ENCODE measurements at places on chromosomes 11 and 22.

DNA sequence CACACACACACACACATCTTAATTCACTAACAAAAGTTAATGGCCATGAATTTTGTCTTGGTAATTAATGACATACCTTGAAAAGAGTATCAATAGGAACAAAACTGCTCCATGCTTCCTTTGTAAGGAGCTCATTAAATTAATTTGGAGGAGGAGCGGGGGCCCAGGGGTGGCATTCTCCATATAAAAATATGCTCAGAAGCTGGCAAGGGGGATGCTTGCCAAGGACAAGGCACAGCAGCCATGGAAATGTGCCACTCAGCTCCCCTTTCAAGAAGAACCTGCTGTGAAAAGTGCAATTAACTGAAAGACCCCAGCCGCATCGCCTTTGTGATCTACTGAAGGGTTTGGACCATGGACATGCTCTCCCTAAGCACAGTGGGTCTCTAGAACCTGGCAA is 385.9 kb upstream of the API5 start:
- DNase-seq: no peak

- DNase-seq: no peak
These were observed 23.0 kb downstream of the CRKL start for GRCh38 chr22:20940186-20940651.

DNA sequence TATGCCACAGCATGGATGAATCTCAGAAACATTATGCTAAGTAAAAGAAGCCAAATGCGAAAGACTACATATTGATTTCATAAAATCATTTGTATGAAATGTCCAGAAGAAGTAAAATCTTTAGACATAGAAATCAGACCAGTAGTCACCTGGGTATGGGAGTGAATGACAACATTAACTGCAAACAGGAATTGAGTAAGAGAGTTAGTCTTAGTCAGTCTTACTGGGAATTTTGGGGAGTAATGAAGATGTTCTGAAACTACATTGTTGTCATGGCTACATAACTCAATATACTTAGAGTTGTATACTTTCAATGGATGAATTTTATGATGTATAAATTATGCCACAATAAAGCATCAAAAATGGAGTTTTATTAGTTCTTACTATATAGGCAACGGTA is 107.8 kb upstream of the CHORDC1 start:
- peak; percentile 26 for DNase-seq

DNA sequence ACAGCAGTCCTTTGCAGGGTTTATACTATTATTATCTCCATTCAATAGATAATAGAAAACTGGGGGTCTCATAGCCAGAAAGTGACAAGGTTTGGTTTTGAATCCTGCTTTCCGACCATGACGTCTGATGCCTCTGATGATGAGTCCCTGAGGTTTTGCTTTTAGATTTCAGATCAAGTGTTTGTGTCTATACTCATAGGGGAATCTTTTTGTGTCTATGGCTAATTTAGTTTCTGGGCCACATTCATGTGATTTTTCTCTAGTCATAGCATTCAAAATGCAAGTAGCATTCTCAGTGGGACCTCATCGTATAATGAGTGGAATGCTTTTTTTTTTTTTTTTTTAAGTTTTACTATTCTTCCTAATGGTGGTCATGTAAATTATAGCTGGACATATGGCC is 72.9 kb downstream of the TNRC6B start:
- no peak for DNase-seq

DNA sequence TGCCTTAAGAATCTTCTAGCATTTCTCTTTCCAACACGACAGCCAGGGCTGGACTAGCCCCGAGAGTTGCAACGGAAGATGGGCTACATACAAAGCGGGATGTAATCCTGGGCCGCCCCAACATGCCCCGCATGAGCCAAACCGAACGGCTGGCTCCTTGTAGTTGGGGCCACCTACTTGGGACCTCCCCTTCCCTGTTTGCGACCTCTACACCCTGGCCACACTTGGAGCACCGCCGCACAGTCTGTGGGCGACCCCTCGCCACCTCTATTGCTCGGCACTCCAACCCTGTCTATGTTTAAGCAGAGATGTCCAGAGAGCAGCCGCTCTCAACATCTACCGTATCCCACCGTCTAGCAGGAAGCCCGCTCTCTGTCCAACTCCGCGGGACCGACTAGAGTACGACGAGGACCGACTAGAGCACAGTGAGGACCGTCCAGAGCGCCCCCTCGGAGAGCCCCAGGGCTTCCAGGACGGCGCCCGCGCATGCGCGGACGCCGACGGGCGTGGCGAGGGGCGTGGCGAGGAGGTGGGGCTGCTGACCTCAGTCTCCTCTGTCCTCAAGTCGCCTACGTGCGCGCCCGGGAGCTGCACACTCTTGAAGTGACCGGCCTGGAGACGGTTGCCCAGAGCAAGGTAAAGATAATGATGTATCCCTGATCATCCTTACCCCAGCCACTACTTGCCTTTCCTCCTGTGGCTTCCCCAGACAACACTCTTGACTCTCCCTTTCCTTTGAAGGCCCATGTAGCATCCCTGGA is 32.3 kb downstream of the NEAT1 start:
- peak; percentile 96 for DNase-seq

DNA sequence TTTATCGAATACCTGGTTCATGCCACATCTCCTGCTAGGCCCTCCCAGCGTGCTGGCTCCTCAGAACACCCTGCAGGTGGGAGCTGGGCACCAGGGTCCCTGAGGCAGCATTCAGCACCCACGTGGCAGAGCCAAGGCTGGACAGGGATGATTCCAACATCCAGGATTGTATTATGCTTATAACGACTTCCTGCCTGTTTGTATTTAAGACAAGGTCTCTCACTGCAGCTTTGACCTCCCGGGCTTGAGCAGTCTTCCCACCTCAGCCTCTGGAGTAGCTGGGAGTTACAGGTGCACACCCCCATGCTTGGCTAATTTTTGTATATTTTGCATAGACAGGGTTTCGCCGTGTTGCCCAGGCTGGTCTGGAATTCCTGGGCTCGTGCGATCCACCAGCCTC is 64.7 kb upstream of the WNT7B start:
- no peak for DNase-seq

- DNase-seq: no peak
These were observed 116.6 kb downstream of the NAV2 start for GRCh38 chr11:19829109-19829837.

GRCh38 chr11:122749005-122749687 is 89.2 kb upstream of the CRTAM start:
- peak; percentile 76 for DNase-seq

DNA sequence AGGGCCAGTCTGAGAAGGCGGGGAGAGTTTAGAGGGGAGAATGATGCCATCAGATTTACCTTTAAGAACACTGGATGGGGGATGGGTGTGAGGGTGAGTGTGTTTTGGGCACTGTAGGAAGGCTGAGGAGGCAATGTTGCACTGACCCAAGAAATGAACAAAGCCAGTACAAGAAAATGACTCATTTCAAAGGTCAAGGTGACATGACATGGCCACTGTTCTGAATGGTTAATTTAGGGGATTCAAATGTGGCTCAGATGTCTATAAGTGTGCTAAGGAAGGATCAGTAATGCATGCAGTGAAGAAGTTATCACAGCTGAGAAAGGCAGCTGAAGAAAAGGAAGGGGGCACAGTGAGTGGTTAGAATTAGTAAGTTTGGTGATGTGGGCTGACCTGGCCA is 129.9 kb downstream of the PGR start:
- no peak for DNase-seq

- DNase-seq: no peak
These were observed 16.4 kb downstream of the PRR5 start for GRCh38 chr22:44718418-44718817.

GRCh38 chr11:116501728-116502127 is 271.1 kb downstream of the BUD13 start:
- DNase-seq: no peak

DNA sequence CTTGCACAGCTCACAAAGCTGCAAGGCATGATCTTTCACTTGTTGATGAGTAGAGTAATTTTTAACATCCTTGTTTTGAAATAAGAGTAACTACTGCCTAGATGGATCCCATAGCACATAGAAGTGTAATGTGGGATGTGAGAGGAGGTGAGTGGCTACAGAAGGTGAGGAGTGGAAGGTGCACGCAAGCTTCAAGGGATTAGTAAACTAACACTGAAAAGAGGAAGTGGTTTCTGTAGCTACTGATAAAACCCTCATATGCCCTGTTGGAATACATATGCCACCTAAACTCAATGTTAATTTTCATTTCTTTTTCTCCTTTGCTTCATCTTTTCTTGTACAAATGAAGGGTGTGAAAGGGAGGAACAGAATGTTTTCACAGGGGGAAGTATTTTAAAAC is 22.0 kb upstream of the CTSC start:
- DNase-seq: peak; percentile 23

DNA sequence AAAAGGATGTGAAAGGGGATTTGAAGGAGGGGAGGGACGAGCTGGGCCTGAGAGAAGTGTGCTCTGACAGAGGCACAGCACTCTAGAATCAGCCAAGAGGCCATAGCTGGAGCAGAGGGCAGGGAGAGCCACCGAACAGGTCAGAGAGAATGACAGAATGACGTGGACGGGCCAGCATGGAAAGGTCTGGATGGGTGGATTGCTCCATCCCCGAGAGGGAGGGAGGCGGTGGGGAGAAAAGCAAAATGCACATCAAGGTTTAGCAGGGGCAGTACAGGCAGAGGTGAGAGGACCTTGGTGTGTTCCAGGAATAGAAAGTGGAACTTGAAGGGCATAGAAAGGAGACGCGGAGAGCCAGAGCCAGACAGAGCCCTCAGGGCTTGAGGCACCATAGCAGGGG is 6.9 kb downstream of the PMM1 start:
- DNase-seq: no peak

DNA sequence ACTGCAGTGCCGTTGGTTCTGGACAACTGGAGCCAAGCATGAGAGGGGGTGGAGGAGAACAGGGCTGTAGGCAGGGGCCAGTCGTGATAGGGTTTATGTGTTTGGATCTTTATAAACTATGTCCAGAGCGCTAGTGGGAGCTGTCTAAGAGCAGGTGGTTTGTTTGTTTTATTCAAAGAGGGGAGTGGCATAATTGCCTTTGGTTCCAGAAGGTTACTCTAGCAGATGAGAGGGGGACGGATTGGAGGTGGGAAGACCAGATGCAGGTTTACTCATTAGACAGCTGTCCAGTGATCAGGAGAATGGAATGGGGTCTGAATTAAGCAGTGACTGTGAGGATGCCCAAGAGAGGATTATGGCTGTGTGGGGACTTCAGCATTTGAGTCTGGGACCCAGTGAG is 109.3 kb upstream of the TBCEL start:
- no peak for DNase-seq

- DNase-seq: no peak
These were observed 10.5 kb downstream of the NRXN2 start for GRCh38 chr11:64712430-64713015.

GRCh38 chr11:115871161-115871760 is 367.0 kb upstream of the CADM1 start:
- DNase-seq: no peak

- DNase-seq: peak; percentile 53
These were observed 10.6 kb downstream of the TMEM184B start for GRCh38 chr22:38262051-38262795.

DNA sequence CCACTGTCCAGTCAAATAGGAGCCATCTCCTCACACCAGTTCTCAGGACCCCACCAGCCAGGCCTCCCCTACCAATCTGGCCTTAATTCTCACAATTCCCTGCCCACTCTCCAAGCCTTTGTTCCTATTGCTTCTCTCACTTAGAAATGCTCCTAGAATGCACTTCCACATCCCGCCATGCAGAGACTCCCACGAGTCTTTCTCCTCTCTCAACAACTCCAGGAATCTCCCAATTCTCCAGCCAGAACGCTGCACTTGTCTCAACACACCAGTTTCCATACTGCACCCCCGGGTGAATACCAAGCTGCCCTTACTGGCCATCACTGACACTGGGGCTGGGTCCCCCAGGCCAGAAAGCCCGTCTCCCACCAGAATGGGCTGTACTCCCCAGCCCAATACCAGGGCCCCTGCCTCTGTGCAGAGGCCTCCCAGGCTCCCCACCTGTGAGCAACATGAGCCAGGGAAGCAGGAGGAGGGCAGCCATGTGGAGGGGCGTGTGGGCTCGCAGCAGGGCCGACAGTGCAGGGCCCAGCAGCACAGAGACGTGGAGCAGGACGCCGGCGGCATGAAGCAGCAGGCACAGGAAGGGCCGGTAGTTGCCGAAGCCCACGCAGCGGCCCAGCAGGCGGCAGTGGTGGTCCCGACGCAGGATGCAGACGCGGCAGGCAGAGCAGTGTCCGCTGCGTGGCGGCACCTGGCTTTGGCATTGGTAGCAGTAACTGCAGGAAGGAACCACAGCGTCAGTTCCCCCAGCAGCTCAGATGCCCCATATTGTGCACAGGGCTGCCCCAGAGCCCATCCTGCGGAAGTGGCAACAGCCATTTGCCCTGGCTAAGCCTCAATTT is 2.4 kb downstream of the ZDHHC24 start:
- peak; percentile 8 for DNase-seq

DNA sequence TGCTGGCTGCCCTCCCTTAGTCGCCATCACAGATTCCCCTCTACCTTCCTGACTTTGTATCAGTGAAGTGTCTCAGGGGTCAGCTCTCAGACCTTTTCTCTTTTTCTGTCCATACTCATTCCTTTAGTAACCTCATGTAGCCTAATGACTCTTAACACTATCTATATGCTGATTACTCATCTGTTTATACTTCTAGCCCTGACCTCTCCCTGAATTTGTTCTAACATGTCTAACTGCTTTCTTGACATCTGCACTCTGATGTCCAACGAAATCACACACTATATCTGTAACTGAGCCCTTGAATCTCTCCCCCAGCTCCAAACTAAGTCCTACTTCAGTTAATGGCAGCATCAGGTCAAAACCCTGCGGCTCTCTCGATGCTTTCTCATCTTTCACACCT is 135.8 kb upstream of the TIMP3 start:
- no peak for DNase-seq

DNA sequence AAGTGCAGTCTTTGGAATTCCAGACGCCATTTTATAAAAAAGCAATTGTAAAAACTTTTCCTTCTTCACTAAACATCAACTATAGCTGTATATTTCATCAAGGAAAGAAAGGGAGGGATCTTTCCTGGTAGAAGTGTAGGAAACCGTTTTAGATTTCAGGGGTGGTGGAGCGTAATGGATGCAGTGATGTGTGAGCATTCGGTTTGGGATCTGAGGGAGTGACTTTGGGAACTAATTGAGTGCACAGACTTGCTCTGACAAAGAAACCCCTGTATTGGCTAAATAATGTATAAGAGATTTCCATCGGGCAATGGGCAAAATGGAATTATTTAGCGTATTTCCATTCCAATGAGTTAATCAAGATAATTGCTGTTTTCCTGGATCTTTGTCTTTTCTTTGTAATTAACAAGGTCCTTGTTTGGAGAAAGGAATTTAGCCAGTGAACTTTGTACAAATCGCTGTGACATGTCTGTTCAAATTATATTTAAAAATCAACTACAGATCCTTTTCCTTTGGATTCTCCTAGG is 125.0 kb upstream of the NARS2 start:
- no peak for DNase-seq

GRCh38 chr11:133733631-133734030 is 111.7 kb downstream of the SPATA19 start:
- DNase-seq: no peak
